Regular cardiac myocyte (primary cell): ENCODE measurements at places on chromosomes 3 and 15. TPM values are rescaled to one million over a fixed set of nuclear protein-coding genes. Genes with fewer than 3 reads are reported as not detected.

Gene BNC1
- total RNA-seq: 5.8 and 6.5 TPM in 2 replicates

Gene PPM1L
- total RNA-seq: 1.7 and 2.3 TPM in 2 replicates

Gene XYLB
- total RNA-seq: 3.9 and 4.4 TPM in 2 replicates

Gene IL20RB
- total RNA-seq: 0.38 and 1.1 TPM in 2 replicates

Gene TGM4
- total RNA-seq: not detected in 2 replicates

Gene CSPG4
- total RNA-seq: 50.2 and 70.7 TPM in 2 replicates

Gene GAP43
- total RNA-seq: 0.56 and 1.2 TPM in 2 replicates

Gene BDH1
- 1.4 and 1.5 TPM in 2 replicates for total RNA-seq

Gene ECE2
- not detected in 2 replicates for total RNA-seq

Gene CCNB2
- total RNA-seq: 5.1 and 57.3 TPM in 2 replicates

Gene LXN
- 120 and 135 TPM in 2 replicates for total RNA-seq

Gene AHSG
- total RNA-seq: not detected in 2 replicates

Gene GABRA5
- total RNA-seq: 0.28 TPM in 1 of 2 replicates, not detected in the other

Gene MYRIP
- total RNA-seq: under 0.01 and 1.2 TPM in 2 replicates
